Fibroblast of skin of right biceps (primary cell): ENCODE measurements at places on chromosomes 3 and 15.
A peak's percentile ranks its signal among the peaks of the same experiment; 100 is the strongest.

- DNase-seq, result peak; percentile 96
Measured at GRCh38 chr3:188244395-188244861, 90.5 kb downstream of the LPP start.

- no peak for DNase-seq
Measured at GRCh38 chr3:143123353-143123984, 3.9 kb downstream of the CHST2 start.

GRCh38 chr3:171994646-171995428, 44.5 kb upstream of the FNDC3B start:
- DNase-seq, result peak; percentile 95

- DNase-seq, result no peak
Measured at GRCh38 chr15:48888836-48889235, 10.9 kb downstream of the EID1 start.

DNA sequence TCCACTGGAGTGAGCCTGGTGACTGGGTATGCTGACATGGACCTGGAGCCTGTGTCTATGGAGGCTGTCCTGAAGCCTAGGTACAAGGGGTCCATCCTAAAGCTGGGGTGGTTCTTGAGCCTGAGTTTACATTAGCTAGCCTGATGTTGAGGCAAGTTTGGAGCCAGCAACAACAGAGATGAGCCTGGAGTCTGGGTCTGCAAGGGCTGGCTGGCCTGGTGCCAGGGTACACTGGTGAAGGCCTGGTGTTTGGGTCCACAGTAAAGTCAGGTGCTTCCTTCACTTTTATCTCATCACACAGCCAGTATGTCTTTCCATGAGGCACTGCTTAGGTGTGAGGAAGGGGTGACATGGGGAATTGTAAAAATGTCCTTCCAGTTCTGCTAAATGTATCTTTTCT, 49.5 kb downstream of the TP63 start:
- DNase-seq, result no peak

DNA sequence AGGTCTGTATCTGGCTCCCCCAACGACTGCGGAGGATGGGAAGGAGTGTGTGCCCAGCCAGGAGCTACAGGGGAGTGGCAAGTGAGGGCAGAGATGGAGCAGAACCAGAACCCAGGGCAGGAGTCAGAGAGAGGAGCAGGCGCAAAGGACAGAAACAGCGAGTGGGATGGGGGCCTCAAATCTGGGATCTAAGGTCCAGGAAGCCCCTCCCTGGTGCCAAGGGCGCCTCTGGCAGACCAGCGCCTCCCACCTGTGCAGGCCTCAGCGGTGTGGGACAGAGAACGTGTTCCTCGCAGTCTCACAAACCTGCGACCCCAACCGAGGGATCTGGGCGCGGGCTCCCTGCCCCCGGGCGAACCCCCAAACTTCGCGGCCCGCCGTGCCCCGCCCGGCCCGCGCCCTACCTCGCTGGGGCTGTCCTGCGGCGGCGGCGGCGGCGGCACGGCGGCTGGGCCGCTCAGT, 301 bp downstream of the PCBP4 start:
- no peak for DNase-seq

DNA sequence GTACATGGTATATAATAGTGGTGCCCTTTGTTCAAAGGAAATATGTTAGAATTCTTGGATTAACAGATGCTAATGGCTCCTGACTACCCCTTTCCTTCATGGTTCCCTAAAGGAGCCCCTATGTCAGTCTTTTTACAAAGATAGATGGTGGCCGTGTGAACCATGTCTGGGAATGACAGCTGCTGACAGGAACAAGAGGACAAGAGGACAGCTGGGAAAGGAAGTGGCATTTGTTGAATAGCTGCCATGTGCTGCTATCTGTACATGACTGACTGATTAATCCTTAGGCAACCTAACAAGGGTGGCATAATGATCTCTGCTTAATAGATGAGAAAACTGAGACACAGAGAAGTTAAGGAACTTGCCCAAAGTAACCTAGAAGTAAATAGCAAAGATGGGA, 321.7 kb downstream of the ZNF621 start:
- DNase-seq, result no peak

- DNase-seq, result no peak
Measured at GRCh38 chr3:115022199-115022598, 124.9 kb downstream of the ZBTB20 start.

- peak; percentile 43 for DNase-seq
Measured at GRCh38 chr3:5014391-5014790, 35.2 kb downstream of the BHLHE40 start.

- no peak for DNase-seq
Measured at GRCh38 chr3:12383218-12383617, 94.3 kb downstream of the PPARG start.

DNA sequence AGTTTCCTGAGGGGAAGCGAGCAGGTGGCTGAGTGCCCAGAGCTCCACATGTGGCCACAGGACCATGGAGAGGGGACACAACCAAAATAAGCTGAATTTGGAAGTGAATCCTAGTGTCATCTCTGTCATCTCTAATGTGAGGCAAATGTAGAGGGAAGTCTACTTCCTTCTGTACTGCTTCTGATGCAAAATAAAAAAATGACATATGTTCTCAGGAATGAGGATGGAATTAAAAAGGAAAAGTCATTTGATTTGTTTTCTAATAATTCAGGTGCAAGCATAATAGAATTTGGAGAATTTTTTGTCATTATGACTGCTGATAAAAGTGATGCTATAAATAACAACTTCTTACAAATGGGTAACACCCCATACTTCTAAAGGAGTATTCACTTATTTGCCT, 59.5 kb upstream of the POU1F1 start:
- DNase-seq, result no peak

DNA sequence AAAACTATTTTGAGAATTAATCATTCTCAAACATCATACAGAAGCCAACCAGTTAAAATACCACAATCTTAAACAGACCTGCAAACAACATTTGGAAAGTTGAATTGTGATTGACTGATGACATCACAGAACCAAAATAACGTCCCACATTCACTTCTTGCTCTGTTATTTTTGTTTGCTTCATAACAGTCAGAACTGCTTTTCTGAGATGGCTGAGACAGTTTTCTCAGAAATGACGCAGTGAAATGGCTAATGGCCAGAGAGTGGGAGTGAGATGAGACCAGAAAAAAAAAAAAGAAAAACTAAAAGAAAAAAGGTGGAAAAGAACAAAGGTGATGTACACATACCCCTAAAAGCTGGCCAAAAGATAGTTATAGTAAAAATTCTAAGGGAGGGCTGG, 1061.2 kb downstream of the FHIT start:
- no peak for DNase-seq
